Activated CD4-positive, alpha-beta T cell treated with anti-CD3 and anti-CD28 coated beads for 48 hours (primary cell): ENCODE measurements at places on chromosomes 1 and 21.
A peak's percentile ranks its signal among the peaks of the same experiment; 100 is the strongest.

DNA sequence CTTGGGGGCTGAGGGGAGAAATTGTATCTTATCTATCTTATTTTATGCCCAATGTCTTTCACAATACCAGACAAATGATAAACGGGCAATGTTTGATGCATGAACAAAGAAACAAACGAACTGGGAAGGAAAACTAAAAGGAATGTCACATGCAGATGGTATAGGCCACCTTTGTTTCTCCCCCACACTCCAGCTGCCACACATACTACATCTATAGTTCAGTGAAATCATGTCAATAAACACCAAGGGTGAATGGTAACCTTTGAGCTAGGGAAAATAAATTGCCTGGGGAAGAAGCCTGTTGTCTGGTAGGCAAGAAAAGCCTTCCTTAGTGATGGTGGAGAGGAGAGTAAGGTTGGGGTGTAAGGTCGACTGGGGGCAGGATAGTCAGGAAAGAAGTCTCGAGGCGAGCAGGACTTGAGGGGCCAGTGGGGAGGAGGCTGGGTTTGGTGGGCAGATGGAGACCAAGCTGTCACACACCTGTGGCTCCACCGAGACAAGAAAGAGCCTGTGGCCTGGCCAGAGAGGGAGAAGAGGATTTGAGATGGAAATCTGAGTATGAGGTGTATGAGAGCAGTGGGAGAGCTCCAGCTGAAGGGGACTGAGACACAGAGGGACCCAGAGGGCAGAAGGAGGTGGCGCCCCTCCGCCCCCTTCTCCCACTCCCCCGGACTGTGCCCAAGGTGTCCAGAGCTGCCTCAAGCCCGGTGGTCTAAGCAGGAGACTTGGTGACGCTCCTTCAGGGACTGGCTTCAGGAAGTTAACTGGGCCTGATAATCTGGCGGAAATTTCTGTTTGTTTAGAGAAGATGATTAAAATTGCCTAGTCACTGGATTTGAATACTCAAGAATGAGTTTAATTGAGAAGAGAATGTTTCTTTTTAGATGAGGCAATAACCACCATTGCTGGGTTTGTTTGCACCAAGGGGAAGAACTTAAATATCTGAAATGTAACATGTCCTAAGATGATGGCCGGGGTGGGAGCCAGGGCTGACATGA lies 37.3 kb downstream of the ATF3 start:
- no peak for DNase-seq

DNA sequence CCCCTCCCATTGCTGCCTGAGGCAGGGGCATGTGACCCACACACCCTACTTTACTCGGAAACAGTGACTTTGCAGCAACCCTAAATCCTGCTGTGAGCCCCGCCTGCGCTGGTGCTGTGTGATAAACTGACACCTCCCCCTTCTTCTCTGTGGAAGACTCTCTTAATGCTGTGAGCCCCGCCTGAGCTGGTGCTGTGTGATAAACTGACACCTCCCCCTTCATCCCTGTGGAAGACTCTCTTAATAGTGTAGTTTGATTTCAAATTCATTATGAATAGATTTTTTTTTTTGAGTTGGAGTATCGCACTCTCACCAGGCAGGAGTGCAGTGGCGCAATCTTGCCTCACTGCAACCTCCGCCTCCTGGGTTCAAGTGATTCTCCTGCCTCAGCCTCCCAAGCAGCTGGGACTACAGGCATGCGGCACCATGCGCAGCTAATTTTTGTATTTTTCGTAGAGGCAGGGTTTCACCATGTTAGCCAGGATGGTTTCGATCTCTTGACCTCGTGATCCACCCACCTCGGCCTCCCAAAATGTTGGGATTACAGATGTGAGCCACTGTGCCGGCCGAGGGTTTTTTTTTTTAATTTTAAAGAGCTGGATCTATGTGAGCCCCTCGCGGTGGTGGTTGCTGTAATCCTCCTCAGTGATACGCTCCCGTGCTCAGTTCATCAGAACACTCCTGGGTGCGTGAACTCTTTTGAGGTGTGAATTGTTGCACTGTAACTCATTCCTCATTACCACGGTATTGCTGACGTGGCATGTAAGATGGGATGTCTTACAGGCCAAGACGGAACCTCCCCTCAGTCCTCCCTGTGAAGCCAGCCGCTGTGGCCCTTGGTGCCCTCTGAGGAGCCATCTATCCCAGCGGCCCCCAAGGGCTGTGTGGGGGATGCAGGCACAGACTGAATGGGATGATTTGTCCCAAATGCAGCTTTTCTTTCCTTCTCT lies 60.3 kb downstream of the GALNT2 start:
- DNase-seq = peak; percentile 68

GRCh38 chr1:209787551-209787950 lies 3.2 kb upstream of the C1orf74 start:
- DNase-seq = no peak

DNA sequence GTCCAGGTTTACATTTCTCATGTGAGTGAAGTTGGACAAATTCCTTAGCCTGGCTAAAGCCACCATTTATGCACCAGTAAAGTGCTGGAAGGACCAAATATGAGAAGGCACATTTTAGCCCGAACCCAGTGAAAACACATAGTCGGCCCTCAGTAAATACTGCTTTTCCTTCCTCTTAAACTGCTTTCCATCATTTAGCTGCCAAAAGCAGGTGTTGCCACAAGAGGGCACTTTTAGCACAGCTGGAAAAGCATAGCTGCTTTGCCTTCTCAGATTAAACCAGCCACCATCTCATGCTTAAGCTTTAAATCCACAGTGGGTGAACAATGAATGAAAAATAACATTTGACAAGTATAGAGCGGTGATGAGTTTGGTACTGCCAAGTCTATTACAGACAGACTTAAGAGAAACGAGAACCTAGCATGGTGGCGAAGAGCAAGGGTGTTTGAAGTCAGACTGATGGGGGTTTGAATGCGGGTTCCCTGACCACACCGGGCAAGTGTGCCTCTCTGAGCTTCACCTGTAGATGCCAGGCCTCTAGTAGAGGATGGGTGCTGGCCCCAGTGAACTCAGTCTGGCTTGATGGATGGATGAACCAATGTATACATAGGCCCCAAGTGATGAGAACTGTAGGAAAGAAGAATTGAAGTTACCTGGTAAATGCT lies 57.8 kb downstream of the SLC35D1 start:
- peak; percentile 74 for DNase-seq

DNA sequence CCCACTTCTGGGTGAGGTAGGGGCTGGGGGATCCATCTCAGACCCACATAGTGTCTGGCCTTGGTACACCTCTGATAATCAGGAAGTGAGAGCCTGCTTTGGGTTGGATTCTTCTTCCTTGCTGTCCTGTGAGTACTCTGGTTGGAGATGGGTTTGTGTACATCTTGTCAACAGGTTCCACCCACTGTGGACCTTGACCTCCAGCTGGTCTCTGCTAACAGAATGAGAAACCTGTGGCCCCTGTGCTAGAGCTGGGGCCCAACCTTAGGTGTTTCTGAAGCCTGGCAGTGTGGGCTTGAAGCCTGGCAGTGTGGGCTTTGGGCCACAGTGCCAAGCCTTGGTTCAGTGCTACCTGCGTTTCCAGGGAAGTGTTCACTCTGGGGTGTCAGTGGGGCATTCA lies 2.6 kb downstream of the ZBTB48 start:
- DNase-seq = no peak

DNA sequence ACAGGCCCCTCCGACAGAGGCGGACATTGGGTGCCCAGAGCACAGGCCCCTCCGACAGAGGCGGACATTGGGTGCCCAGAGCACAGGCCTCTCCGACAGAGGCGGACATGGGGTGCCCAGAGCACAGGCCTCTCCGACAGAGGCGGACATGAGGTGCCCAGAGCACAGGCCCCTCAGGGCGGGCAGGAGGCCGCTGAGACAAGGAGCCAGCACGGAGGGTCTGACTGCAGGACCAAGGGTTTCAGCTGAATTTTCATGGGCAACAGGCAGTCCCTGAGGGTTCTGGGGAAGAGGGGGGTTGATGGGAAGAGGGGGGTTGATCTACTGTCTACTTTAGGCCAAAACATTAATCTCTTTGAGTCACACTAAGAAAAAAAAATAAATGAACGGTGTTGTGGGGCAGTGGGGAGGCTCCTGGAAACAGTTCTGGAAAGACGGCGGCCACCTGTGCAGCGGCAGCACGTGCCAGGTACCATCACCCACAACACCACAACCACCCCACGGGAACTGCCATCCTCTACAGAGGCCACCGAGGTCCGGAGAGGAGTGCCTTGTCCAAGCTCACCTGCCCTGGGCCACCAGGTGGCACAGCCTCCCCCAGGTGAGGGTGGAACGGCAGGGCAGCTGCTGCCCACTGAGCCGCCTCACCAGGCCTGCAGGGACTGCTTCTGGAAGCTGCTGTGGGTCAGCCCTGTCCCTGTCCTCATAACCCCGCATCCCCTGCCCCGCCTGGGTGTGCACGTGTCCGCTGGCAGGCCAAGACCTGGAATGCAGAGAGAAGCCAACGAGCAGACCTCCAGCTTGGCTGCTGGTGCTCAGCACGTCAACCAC lies 20.5 kb downstream of the PRDM15 start:
- no peak for DNase-seq

GRCh38 chr1:164709541-164710278 lies 150.7 kb downstream of the PBX1 start:
- no peak for DNase-seq

DNA sequence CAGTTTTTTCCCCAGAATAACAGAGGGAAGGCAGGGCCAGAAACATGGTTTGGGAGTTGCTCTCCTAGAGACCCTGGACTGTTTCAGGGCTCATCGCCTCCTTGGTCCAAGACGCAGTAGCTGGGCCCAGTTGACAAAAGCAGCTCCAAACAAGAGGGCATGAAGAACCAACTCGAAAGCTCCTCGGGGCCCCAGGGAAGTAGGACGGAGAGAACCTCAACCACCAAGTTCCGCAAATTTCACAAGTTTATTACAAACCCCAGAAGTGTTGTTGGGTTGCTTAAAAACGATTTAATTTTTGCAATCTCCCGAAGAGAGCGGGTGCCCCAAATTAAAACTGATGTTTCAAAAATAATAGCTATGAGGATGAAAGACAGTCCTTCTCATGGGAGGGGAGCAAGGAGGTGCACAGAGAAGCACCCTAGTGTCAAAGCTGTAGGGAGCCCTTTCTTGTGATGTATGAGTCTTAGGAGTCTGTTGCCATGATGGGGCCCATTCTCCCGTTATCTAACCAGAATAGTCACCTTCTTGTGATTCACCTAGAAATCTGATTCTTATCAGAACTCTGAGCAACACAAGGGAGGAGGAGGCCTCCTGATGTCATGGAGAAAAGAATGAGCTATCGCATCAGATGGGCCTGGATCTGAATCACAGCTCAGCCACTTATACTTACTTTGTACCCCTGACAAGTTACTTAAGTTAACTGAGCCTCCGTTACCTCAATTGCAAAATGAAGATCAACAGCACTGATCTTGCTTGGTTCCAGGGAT lies 165.7 kb upstream of the IRF2BP2 start:
- peak; percentile 62 for DNase-seq

DNA sequence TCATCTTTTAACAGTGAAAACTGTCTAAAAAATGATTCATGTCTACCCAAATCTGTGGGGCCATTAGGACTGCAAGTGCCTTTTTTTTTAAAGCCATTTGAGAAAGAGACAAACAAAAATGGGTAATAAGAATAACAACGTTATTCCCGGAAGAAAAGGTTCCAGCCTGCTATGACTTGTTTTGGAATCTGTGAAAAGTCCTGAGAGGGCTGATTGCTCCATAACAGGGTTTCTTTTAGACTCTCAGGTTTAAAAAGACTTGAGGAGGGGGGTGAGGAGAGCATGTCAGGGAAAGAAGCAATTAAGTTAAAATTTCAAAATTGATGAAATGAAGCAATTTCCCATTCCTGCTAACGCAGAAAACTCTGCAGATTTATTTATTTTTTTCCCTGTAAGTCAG lies 56.4 kb downstream of the CACHD1 start:
- no peak for DNase-seq

DNA sequence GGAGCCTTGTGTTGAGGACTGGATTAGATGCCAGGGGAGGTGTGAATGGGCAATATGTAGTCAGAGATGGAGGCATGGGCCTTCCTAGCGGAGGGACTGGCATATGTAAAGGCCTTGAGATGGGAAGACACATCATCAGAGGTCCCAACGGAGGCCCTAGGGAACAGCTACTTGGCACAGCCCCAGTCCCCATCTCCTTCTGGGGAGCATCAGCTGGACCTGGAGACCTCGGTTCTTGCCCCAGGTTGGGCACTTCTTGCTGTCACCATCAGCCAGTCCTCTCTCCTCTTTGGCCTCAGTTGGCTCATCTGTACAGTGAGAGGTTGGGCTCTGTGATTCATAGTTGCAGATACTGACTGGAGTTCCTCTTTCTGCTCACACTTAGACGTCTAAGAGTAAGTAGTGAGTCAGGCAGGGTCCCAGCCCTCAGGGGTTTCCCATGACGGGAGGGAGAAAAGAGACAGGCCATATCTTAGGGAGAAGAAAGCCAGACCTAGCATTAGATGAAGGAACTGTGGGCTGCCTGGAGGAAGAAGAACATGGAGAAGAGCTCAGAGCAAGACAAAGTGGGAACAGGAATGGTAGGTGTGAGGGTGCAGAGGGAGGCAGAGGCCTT lies 3.4 kb upstream of the MARCKSL1 start:
- DNase-seq = peak; percentile 65

DNA sequence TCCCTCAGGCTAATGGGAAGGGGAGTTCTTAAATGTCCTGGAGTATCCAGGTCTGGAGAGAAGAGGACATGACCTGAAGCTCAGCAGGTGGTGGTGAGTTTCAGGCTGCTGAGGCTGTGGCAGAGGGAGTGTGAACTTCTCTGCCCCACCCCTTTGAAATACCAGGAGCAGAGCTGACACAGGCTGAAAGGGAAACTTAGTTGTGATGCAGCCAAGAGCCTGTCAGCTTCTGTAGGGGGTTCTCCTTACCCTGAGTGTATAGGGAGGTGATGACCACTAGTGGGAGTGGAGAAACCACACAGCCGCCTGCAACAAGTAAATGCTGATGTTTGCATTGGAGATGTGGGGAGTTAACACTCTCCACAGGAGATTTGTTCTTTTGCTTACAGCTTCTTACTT lies 152.3 kb downstream of the FCRL5 start:
- peak; percentile 7 for DNase-seq

DNA sequence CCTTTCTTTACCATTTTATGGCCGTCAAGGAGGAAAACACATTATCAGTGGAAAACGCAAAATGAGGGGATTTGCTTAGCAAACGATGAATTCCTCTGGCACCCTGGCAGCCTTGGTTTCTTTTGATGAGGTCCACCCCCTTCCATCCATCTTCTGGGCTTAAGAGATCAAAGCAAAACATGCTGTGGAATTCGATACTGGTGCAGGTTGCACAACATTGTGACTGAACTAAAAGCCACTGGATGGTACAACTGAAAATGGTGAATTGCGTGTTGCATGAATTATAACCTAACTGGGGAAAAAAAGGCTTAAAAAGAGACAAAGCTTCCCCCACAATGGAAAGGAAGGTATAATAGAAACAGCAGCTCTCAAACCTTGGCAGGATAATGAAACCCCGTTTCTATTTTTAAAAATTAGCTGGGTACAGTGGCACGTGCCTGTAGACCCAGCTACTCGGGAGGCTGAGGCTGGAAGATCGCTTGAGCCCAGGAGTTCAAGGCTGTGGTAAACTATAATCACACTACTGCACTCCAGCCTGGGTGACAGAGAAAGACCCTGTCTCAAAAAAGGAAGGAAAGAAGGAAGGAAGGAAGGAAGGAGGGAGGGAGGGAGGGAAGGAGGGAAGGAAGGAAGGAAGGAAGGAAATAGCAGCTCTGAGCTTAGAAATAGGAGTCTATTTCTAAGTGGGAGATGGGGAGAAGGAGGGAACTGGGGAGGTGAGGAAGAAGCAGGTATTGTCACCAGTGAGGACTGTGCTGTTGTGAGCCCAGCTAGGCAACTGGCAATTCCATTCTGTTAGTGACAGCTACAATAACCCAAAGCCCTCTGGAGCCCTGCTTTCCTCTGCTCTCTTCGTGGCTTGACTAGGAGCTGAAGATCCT lies 29.0 kb upstream of the LGALS8 start:
- DNase-seq = no peak

- DNase-seq = no peak
These were observed 15.5 kb upstream of the PSMB2 start for GRCh38 chr1:35656863-35657232.

- DNase-seq = no peak
These were observed 113.0 kb upstream of the TMPRSS2 start for GRCh38 chr21:41620982-41621381.
